ENCODE measurements at places on chromosomes 1 and 21. TPM values are rescaled to one million over a fixed set of nuclear protein-coding genes. Genes with fewer than 3 reads are reported as not detected.
A peak's percentile ranks its signal among the peaks of the same experiment; 100 is the strongest.

DNA sequence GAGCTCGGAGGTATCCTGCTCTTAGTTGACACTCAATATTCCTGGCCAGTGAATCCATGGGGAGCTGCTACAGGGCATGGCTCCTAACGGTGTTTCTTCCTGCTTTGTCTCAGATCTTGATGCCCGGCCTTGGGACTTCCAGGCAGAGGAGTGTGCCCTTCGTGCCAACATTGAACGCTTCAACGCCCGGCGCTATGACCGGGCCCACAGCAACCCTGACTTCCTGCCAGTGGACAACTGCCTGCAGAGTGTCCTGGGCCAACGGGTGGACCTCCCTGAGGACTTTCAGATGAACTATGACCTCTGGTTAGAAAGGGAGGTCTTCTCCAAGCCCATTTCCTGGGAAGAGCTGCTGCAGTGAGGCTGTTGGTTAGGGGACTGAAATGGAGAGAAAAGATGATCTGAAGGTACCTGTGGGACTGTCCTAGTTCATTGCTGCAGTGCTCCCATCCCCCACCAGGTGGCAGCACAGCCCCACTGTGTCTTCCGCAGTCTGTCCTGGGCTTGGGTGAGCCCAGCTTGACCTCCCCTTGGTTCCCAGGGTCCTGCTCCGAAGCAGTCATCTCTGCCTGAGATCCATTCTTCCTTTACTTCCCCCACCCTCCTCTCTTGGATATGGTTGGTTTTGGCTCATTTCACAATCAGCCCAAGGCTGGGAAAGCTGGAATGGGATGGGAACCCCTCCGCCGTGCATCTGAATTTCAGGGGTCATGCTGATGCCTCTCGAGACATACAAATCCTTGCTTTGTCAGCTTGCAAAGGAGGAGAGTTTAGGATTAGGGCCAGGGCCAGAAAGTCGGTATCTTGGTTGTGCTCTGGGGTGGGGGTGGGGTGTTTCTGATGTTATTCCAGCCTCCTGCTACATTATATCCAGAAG, 16.7 kb downstream of the ALX3 start:
- peaks cover 66% of the 10 kb centered on the region for H3K36me3 ChIP-seq
- no peaks in the 10 kb centered on the region for H3K27me3 ChIP-seq

GRCh38 chr1:204896023-204896422, 25.4 kb downstream of the NFASC start:
- H3K4me1 ChIP-seq, result no peaks in the 10 kb centered on the region
- peaks cover 75% of the 10 kb centered on the region for H3K27me3 ChIP-seq
- no peak for DNase-seq
- H3K27ac ChIP-seq, result no peak overlapping the region

DNA sequence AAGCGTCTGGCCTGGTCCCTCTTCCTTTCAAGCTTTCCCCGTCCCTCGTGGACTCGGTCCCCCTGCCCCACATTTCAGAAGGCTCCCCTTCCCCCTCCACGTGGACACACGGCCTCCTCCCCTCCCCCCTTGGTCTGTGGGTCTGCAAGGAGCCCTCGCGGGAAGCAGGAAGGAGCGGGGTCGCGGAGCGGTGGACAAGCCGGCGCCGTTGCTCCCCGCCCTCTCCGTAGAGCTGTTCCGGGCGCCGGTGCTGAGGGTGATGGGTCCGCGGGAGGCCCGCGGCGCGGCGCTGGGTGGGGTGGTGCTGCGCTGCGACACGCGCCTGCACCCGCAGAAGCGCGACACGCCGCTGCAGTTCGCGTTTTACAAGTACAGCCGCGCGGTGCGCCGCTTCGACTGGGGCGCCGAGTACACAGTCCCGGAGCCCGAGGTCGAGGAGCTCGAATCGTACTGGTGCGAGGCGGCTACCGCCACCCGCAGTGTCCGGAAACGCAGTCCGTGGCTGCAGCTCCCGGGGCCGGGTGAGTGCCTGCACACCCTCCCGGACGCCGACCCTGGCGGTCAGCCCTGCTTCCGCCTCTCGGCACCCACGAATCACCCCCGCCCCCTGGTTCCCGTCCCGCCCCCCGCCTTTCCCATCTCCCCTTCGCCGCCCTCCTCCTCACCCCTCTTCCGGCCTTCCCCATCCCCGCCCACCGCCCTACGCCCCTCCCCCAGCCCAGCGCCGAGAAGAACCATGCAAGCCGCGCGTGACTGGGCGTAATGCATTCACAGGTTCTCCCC, 5.3 kb downstream of the FCRLB start:
- DNase-seq, result peak; percentile 91
- H3K27ac ChIP-seq, result peak overlapping the region; percentile 78
- no peaks in the 10 kb centered on the region for H3K27me3 ChIP-seq
- no peaks in the 10 kb centered on the region for H3K4me1 ChIP-seq

DNA sequence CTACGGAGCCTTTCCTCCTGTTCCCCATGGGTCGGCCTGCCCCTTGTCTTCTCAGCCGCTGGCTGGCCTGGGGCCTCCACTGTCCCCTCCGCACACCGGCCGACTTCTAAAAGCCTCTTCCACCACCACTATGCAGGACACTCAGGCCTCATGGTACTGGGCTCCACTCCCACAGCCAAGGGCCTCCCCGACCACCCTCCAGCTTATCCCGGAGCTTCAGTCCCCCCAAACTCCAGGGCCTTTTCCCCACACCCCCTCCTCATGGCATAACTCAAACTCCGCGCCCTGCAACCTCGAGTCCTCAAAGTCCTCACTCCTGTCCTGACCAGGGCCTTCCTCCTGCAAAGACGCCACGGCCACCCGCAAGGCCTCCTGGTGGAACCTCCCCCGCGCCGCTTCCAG, 2.0 kb downstream of the LRRC41 start:
- H3K4me3 ChIP-seq, result peak overlapping the region; percentile 62
- peaks cover 24% of the 10 kb centered on the region for H3K36me3 ChIP-seq
- DNase-seq, result no peak
- peaks cover 20% of the 10 kb centered on the region for H3K4me1 ChIP-seq

- H3K36me3 ChIP-seq, result no peaks in the 10 kb centered on the region
- no peaks in the 10 kb centered on the region for H3K4me1 ChIP-seq
- peaks cover 4% of the 10 kb centered on the region for H3K27me3 ChIP-seq
Observed at GRCh38 chr1:42043811-42044210, 109.4 kb upstream of the GUCA2B start.

- H3K4me3 ChIP-seq, result no peak overlapping the region
- H3K4me1 ChIP-seq, result no peaks in the 10 kb centered on the region
- peak; percentile 85 for DNase-seq
Observed at GRCh38 chr1:161792740-161793139, 26.6 kb downstream of the ATF6 start.

DNA sequence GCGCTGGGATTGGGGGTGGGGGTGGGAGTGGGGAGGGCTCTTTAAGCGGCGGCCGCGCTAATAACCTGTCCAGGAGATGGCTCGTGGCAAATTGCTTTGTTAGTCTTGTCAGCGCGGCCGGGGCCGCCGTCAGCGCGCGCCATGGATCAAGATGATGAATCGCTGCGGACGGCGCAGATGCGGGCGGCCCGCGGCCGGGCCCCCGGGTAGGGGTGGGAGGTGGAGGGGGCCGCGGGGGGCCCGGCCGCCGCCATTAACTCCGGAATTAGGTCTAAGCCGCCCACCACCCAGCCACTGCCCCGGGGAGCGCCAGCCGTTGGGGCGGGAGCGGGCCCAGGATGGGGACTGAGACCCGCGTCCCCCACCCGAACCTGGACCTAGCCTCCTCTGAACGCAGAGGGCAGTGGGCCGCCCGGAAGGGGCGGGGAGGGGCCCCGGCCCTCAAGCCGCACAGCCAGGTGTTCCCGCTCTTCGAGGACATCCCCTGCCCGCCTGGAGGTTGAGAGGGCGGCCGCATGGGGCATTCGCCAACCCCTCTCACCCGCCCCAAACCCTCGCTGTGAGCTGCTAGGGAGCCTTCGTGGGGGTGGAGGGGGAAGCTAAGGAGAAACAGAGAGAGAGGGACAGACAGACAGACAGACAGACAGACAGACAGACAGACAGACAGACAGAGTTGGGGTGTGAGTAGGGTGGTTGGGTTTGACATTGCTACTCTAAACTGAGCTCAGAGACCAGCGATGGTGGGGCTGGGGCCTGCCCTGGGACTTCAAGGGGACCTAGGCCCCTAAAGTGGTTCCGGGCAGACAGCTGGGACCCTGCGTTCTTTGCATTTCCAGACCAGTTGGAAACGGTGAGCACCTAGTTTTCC, 3.8 kb upstream of the DMBX1 start:
- DNase-seq, result no peak
- H3K4me3 ChIP-seq, result no peak overlapping the region
- no peaks in the 10 kb centered on the region for H3K36me3 ChIP-seq
- peaks cover 41% of the 10 kb centered on the region for H3K27me3 ChIP-seq
- no peak overlapping the region for H3K27ac ChIP-seq
- peaks cover 13% of the 10 kb centered on the region for H3K4me1 ChIP-seq

- H3K27ac ChIP-seq, result no peak overlapping the region
- H3K4me3 ChIP-seq, result no peak overlapping the region
- no peaks in the 10 kb centered on the region for H3K27me3 ChIP-seq
- H3K36me3 ChIP-seq, result no peaks in the 10 kb centered on the region
Observed at GRCh38 chr1:226325178-226325577, 16.2 kb upstream of the LIN9 start.

DNA sequence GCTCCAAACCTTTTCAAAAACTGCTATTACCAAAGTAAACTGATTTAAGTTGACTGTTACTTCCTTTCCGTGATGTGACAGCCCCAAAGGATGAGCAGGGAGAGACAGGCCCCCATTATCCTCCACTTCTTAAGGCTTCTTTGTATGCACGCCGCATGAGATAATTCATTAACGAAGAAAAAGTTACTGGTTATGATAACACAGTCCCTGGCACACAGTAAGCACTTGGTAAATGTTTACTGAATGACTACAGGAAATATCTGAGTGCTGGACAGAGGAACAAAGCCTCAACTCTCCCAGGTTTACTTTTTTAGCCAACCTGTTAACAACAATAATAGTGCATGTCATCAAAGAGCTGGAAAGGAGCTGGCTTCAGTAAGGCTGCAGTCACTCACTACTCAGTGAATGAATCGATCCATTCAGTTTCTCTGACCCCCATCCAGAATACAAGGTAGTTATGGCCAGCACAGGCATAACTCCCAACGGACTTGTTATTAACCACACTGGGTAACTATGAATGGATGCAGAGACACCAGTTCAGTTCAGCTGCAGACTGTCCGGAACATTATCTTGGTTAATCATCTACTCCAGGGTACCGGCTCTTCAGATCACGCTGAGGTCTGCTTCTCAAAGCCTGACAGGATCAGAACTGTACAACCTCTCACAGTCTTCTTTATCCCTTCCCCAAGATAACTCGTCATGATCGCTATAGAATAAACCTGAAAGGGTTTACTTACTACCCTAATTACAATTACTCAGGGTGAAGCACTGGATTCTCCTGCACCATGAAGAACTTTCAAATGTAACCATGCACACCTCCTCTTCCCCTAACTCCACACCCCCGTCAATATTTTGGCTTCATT, 58.3 kb downstream of the TGFBR3 start:
- H3K4me1 ChIP-seq, result peaks cover 3% of the 10 kb centered on the region
- no peak overlapping the region for H3K27ac ChIP-seq
- no peak overlapping the region for H3K4me3 ChIP-seq

MROH7 gene
- total RNA-seq, result not detected

CR1 gene
- total RNA-seq, result not detected

KRTAP13-2 gene
- not detected for total RNA-seq
